Placental epithelial cell (primary cell): ENCODE measurements at places on chromosomes 13 and 19. TPM values are rescaled to one million over a fixed set of nuclear protein-coding genes. Genes with fewer than 3 reads are reported as not detected.

The UBE2L5 gene
- under 0.01 TPM in 1 of 2 replicates, not detected in the other for total RNA-seq

The CLDND2 gene
- total RNA-seq = not detected in 2 replicates

The GPR4 gene
- not detected in 2 replicates for total RNA-seq

The SLAIN1 gene
- total RNA-seq = not detected in 2 replicates

The FXYD7 gene
- not detected in 2 replicates for total RNA-seq

The TEAD2 gene
- total RNA-seq = 5.1 and 18.8 TPM in 2 replicates

The ZNF816 gene
- 14.7 and 14.9 TPM in 2 replicates for total RNA-seq

The MEGF8 gene
- 35.9 and 41.6 TPM in 2 replicates for total RNA-seq

The MAG gene
- under 0.01 TPM in 1 of 2 replicates, not detected in the other for total RNA-seq

The NCR1 gene
- not detected in 2 replicates for total RNA-seq

The ALG5 gene
- 29.4 and 29.8 TPM in 2 replicates for total RNA-seq

The RNF17 gene
- total RNA-seq = not detected in 2 replicates

The SHISA2 gene
- 16.6 and 25.1 TPM in 2 replicates for total RNA-seq

The C13orf46 gene
- under 0.01 TPM in 2 replicates for total RNA-seq

The SOX1 gene
- not detected in 2 replicates for total RNA-seq

The FCGBP gene
- 0.22 and 0.79 TPM in 2 replicates for total RNA-seq

The LAIR1 gene
- not detected in 2 replicates for total RNA-seq

The CEACAM5 gene
- total RNA-seq = not detected in 2 replicates

The PLIN4 gene
- not detected in 2 replicates for total RNA-seq

The ZNF14 gene
- 3.7 and 6.3 TPM in 2 replicates for total RNA-seq

The SULT2A1 gene
- total RNA-seq = not detected in 2 replicates
